ENCODE measurements at places on chromosomes 3 and 15.
A peak's percentile ranks its signal among the peaks of the same experiment; 100 is the strongest.

GRCh38 chr3:53510508-53510907 lies 16.1 kb downstream of the CACNA1D start:
- DNase-seq = no peak

- DNase-seq = peak; percentile 36
Observed at GRCh38 chr3:171768281-171768900, 41.9 kb downstream of the PLD1 start.

GRCh38 chr3:156898296-156898880 lies 72.2 kb downstream of the LEKR1 start:
- no peak for DNase-seq

DNA sequence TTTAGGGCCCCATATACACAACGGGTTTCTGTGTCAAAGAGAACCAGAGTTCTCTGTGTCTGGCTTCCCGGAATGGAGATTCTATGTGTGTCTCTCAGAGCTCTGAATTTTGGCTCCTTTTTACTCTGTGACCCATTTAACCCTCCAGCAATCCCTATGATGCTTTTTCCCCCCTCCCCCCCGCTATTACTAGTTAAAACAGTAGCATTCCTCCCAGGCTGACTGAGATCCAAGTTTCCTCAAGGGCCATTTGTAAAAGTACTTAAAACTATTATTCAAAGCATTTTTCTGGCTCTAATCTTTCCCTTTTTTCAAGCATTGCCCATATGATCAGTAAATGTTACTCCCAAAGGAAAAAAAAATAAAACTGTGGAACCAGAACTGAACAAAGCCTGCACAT lies 6.6 kb upstream of the STAC start:
- no peak for DNase-seq

- no peak for DNase-seq
Observed at GRCh38 chr3:8822141-8822540, 52.7 kb upstream of the OXTR start.

- peak; percentile 53 for DNase-seq
Observed at GRCh38 chr3:12773710-12774086, 14.6 kb upstream of the TMEM40 start.

- no peak for DNase-seq
Observed at GRCh38 chr3:132135628-132136333, 101.0 kb upstream of the CPNE4 start.

DNA sequence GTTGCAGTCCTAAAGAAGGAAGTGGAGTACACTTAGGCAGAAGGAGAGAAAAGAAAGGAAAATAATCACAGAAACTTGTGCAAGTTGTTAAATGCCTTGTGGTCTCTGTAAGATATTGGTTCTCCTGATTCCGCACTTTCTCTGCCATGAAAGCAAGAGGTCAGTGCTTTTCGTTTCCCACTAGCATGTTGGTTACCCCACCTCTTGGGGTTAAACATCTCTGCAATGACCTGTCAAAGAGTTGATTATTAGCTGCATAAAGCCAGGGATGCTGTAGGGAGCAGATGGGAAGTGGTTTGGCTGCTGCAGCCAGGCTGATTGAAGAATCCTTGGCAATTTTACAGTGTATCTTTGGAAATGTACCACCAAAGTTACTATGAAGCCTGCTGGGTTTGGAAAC lies 33.3 kb downstream of the ZNF609 start:
- DNase-seq = no peak

GRCh38 chr3:191985691-191986090 lies 524.7 kb downstream of the PYDC2 start:
- no peak for DNase-seq

- peak; percentile 56 for DNase-seq
Observed at GRCh38 chr3:106862067-106862466, 515.2 kb upstream of the CCDC54 start.

GRCh38 chr15:26767169-26767670 lies 5.6 kb downstream of the GABRB3 start:
- no peak for DNase-seq

GRCh38 chr3:87236093-87236492 lies 9.0 kb downstream of the CHMP2B start:
- no peak for DNase-seq

- DNase-seq = no peak
Observed at GRCh38 chr15:75089456-75090387, 66.3 kb downstream of the PPCDC start.

DNA sequence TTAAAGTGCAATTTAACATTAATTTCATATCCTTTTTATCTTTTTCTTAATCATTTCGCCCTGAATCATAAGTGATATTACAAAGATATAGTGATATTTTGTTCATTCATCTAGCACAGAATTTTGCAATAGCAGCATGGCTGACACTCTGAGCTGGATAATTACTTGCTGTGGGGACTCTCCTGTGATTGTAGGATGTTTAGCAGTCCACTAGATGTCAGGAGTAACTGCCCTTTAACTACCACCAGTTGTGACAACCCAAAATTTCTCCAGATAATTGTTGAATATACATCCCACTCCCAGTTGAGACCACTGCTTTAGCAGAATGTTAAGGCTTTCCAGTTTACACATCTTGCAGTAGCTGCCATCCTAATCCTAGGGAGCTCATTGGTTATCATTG lies 196.8 kb upstream of the MBNL1 start:
- DNase-seq = peak; percentile 7

Measured in tongue (tissue), 3 donors.